ENCODE measurements at places on chromosomes 3 and 15.

DNA sequence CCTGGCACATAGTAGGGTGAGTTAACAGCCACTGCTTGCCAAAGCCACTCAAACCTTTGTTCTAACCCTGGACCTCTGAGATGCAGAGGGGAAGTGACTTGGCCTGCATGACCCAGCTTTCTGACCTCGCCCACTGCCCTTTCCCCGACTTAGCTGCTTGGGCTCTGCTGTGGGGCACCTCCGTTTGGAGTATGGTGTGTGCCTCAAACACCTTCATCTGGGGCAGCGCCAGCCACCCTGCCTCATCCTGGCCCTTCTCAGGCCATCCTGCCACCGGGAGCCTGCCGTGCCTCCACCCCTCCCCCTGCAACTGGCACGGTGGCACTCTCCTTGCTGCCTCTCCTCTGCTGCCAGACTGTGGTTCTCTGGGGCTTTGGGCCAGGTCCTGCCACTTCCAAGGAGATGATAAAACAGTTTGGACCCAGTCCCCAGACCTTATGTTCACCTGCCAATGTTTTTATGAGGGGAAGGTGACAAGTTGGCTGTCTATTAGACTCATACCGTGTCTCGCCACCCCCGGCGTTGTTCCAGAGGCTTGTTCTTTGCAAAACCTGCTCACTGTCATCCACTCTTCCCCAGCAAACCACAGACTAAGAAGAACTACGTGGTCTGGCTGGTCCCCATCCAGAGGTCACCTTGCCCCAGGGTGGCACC lies 32.2 kb downstream of the SLC6A6 start:
- no peak for DNase-seq

DNA sequence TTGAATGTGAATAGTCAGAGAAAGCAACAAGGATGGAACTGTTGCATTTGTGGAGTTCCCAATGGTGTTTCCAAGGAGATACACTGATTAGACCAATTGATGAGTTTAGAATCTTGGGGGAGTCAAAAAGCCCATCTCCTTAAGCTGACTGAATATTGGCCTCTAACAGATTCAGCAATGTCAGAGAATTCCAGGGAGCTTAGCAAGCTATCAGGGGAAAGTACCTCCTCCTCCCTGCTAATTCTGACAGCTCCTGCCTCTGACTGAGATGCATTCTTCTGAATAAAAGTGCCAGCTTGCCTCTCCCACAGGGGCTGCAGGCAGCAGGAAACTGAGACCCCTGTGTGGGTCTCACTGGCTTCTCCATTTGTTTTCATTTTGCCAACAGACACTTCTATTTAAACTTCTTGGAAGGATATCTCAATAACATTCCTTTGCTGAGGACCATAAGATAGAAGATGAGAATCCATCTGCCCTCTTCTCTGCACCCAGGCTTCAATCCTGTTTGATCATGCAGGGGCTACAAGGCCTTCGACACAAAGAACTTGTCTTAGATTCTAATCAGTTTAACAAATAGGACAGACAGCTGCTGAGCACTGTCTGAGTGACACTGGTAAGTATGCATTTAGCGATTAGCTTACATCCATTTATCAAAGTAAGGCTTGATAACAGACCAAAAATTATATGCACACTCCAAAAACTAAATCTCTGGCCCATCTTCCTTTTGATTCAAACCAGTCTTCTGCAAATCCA lies 1080.8 kb downstream of the TUSC7 start:
- no peak for DNase-seq

DNA sequence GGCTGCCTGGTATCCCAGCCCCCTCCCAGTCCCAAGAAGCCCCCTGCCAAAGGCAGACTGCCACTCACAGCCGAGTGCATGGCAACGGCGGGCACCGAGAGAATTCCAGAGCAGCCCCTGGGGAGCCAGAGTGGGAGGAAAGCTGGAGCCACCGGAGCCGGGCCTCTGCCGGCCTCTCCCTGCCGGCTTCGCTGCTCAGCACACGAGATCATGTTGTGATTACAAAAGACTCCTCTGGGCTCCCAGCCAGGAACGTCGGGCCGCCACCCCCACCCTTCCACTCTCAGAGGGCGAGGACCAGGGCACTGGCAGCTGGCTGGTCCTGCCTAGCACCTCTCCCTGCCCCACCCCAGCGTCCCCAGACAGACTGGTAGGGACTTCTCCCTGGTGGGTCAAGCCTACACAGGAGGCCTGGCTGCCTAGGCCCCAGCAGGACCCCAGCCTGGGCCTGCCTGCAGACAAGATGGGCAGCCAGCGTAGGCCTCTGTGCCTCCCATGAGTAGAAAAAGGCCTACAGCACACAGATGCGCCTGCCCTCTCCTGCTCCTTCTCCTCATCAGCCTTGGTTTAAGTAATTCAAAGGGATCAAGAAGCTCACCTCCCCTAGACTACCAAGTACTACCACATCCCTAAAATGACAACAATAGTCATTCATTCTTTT lies at the start of gene CCDC9B:
TSS of gene CCDC9B (minus strand) at position 200 of the 661 bp plus-strand sequence. CDS start at position 80, 120 bp downstream.
- DNase-seq, result no peak

- no peak for DNase-seq
These were observed 51.4 kb upstream of the LIPC start for GRCh38 chr15:58380280-58380945.

DNA sequence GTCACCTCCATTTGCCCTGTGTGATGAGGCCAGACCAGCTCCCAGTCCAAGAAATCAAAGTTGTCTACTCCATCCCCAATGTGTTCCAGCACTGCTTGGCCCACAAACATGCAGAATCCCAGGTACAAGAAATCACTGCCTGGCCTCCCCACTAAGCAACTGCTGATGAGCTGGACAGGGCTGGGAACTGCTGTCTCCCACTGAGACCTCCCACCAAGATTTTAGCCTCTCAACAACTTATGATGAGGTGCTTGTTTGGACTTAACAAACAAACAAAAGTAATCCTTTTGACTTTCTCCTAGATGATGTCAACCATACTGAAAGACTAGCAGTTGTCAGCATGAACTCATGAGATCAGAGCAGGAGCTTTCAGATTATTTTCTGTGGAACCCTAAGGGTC lies 260.1 kb upstream of the UBE2E2 start:
- no peak for DNase-seq

DNA sequence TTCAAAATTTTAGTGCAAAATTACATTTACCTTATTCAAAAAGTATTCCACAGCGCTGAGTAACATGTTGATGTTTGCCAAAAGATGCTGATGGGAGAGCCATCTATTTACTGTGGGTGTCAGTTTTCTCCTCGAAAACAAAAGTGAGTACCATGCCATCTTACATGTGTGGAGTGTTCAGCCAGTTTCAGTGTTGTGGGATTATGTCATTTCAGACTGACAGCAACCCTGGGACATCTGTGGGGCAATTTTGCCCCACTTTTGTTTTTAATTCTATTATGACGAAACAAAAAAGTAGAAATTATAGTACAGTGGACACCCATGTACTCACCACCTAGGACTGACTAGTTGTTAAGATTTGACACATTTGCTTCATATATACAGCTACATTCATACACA lies 19.6 kb downstream of the SLCO3A1 start:
- DNase-seq, result no peak

GRCh38 chr15:43376017-43376705 lies 5.3 kb downstream of the TUBGCP4 start:
- DNase-seq, result no peak

Data from right renal cortex interstitium (tissue), 3 donors.